Mammary epithelial cell (primary cell): ENCODE measurements at places on chromosomes 5 and 9.
A peak's percentile ranks its signal among the peaks of the same experiment; 100 is the strongest.

DNA sequence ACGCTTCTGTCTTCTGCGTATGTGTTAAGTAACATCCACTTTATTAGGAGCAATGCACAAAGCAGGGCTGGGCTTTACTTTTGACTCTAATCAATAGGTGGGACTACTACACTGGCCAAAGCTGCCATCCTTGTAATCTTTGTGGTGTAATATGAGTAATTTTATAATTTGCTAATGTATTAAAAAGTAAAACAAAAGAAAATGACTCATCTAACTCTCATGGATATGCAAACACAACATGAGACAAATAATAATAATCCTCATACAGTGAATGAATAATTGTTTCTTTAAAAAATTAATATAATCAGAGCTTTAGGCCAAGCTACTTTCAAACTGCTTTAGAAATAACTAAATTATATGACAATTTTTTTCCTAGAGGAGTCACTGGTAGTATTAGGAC is 90.7 kb downstream of the NR3C1 start:
- peak; percentile 48 for DNase-seq

GRCh38 chr5:79186021-79186420 is 49.9 kb upstream of the JMY start:
- no peak for DNase-seq

GRCh38 chr9:108212184-108212583 is 643.6 kb downstream of the ACTL7B start:
- no peak for DNase-seq

DNA sequence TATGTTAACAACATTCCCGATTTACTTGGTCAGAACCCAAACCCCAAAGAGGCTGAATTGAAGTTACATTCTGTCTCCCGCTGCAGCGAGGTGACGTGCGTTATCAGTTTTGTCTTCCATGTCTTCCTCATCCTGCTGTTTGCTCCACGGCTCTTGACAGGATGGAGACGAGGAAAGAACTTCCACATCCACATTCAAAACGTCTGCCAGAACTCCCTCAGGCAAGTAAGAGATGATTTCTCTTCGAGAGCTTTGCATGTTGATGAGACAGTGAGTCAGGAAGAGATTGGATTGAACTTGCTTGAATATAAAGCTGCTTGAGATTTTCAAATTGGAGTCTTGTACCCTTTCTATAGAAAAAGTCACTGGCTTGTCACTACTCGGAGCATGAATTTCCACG is 242.6 kb downstream of the AUH start:
- peak; percentile 81 for DNase-seq

- DNase-seq: peak; percentile 65
Measured at GRCh38 chr9:96871176-96871575, 16.9 kb upstream of the ZNF782 start.

DNA sequence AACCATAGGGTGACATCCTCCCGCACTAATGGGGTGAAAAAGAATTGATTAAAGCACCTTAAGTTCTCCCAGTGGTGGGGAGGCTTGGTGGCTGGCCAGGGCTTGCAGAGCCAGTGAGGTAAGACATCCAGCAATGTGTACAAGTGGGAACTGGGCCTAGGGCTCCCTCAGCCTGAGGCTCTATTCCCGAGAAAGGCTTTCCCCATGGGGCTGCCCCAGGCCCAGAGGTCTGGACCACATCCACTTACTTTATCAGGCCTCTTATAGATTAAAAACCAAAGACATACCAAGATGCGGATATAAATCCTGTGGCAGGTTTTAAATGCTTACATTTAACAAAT is 35.3 kb downstream of the C5orf15 start:
- no peak for DNase-seq

DNA sequence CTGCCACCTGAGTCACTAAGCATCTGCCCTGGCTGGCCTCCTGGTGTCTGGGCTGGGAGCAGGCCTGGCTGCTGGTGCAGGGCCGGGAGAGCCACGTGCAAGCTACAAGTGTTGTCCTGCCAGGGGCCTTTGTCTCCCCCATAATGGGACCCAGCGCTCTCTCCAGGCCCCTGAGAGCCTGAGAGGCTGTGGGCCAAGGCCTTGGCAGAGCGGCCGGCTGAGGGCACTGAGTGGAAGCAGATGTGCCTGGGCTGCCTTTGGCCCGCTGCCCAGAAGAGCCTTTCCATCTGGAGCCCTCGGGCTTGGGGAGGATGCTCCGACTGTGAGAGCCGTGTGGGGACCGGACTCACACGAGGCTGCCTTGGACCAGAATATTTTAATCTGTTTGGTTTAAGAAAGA is 185.5 kb downstream of the RGS3 start:
- no peak for DNase-seq

DNA sequence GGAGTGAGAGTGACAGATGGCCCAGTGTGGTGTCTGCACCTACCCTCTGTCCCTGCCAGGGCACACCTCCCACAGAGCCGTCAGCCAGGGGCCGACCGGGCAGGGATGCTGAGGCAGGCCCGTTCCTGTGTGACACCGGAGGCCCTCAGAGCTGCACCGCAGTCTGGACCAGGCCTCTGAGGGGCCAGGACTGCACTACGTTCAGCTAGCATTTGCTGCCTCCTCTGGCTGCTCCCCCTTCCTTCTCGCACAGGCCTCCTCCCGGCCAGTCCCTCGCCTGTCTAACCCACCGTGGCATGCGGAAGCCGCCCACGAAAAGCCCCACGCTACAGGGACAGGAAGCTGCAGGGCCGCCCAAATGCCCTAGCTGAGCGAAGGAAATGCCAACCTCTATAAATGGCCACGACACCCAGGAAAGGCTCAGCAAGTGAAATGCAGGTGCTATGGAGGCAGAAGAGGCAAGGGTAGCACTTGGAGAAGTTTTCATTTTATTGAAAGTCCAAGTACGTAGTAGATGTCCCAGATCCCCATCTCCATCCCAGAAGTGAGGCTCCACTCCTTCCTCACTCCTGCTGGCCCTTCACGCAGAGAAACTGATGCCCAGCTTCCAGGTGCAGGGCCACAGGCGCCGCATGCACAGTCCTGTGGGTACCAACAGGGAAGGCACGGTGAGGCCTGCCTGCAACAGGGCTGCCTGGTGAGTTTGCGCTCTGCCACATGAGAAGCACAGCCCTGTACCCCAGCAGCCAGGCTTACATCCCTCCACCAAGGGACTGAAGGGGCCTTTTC is 38.7 kb downstream of the MAPK9 start:
- peak; percentile 11 for DNase-seq

- DNase-seq: peak; percentile 7
Measured at GRCh38 chr5:112703866-112704820, 33.5 kb upstream of the APC start.

DNA sequence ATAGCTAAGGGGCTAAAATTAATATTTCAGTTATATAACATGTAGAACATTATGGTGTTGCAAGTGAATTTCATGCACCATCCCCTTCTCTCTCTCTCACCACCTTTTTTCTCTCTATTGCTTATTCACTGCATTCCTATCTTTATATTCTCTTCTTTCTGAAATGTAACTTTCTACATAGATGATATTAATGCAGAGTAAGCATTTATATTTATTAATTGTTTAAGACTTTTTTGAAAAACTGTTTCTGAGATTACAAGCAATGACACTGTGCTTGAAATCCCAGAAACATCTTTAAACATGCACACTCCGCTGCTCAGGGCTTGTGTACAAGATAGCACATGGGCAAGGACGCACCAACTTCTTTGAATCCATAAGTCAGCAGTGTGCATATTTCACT is 567.7 kb upstream of the SGCD start:
- no peak for DNase-seq

DNA sequence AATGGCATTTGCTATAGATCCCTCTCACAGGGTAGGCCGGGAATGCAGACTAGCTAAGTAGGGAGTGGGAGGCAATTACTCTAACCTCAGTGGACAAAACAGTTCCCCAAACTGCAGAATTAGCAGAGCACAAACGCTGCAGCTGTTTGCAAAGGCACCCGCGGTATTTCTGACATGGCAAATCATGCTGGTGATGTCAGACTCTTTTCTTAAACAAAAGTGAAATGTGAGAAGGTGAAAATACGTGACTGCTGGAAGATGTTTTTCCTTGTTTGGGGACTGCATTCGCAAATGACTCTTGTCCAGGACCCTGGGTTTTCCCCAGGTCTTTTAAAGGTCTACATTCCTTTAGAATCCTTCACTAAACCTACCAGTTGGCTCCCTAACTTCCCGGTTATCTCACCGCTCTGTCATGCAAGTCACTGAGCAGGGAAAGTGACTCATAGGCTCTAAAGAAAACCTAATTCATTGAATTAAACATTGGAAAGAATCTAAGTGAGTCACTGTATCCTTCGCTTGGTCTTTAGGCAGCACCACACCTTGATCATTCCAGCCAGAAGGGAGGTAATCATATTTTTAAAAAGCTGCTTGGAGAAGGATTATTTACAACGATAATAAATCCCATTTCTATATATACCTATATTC is 91.5 kb upstream of the DNAH5 start:
- peak; percentile 99 for DNase-seq

DNA sequence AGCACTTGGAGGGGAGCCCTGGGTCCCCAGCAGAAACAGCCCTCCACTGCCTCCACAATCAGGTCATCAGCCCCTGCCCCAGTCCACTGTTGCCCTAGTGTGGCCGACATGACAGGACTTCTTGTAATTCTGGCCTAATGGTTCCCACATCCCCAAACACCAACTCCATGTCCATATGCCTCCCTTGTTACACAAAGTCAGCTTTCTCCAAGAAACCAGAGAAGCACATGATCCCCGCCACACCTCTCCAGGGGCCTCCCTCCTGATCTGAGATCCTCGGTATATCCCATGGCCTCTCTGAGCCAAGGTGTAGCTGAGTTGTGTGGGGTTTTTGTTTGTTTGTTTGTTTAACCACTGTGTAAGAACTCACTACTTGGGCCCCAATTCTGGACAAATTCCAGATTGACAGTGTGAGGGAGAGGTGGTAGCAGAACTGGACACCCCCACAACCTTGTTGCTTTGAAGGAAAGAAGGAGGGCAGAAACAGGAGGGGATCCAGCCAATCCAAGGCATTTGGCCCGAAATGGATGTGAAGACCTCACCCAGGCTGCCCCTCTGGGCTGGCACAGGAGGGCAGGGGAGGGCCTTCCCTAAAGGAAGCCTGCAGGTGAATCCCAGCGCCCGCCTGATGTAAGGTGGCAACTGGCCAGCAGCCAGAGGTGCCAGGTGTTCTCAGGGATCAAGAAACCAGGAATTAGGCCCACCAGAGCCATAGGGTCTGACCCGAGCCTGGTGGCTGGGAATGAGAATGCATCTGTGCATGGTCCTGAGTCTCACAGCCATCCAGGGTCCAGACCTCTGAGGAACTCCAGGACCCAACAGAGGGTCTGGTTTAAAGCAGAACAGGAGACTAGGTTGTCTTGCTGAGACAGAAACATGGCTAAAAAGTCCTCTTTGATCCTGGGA is 13.4 kb downstream of the IRF1 start:
- DNase-seq: no peak

DNA sequence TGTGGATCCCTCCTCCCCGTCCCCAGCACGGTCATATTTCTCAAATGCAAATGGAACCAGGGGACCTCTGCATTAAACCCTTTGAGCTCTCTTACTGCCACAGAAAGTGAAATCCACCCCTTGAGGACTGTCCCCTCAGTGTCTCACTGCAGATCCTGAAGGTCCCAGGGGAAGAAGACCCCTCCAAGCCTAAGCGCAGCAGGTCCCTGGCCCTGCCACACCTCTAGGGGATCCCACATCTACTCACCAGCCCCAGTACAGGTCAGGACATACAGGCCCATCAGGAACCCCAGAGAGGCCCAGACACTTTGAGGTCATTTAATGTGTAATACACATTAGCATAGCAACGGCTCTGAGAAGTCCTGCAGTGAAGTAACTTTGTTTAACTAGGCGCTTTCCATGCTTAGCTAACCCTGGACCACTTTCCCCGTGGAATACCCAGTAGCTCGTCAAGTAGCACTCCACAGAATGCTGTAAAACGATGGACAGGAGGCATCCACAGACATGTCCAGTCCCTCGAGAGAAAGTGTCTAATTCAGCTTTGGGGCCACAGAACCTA is 54.7 kb upstream of the ALDH1B1 start:
- DNase-seq: no peak

- DNase-seq: peak; percentile 33
Measured at GRCh38 chr5:76953551-76954382, 922 bp downstream of the CRHBP start.

GRCh38 chr5:137635521-137635921 is 100.4 kb downstream of the KLHL3 start:
- no peak for DNase-seq

DNA sequence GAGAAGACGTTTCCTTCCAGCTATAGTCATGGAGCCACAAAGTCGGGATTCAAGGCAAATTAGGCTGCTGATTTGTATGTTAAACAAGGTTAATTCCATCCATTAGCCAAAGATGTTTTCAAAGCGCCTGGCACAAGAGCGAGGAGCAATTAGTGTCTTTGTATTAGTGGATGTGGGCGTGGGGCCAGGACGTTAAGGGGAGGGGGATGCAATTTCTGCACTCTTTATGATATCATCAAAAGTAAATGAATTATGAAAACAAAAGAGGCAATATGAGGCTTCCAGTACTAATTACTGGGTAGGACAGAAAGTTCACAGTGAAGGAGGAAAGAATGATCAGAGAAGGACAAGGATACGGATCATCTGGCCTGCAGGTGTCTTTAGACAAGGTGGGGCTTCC is 230.9 kb upstream of the MSX2 start:
- no peak for DNase-seq

GRCh38 chr5:33067291-33067690 is 356.2 kb downstream of the NPR3 start:
- DNase-seq: no peak

- DNase-seq: no peak
Measured at GRCh38 chr9:1319436-1319835, 269.3 kb downstream of the DMRT2 start.

GRCh38 chr9:13428766-13429165 is 149.3 kb upstream of the MPDZ start:
- DNase-seq: no peak

DNA sequence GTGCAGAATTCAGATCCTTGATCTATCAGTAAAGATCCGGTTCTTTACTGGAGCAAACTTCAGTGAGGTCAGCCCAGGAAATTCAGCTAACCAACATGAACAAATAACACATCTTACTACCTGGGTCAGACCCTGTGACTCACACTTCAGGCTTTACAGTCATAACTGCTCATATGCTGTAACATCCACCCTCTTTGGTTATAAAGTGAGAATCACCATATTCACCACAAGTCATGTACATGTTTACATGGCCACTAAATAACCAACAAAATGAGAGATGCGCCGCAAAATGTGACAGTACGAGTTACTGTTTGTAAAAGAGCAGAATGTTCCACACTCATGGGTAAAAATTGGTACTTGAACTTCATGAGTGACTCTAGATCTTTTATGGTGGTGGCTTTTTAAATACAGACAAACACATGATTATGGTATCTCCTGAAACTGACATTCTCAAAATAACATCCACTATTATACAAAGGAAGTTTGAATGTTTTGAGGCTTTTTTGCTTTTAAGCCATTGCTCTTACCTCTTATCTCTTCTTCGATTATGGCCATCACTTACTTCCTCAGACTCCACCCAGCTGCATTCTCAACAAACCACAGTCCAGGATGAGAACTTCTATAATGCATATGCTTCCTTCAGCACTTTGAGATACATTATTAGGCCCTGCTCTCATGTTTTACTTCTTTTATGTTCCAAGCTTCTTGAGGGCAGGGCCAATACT is 516.6 kb downstream of the RAB3C start:
- peak; percentile 89 for DNase-seq
